Transverse colon (tissue), 4 donors: ENCODE measurements at places on chromosomes 12 and 14. TPM values are rescaled to one million over a fixed set of nuclear protein-coding genes. Genes with fewer than 3 reads are reported as not detected.

EEF1AKMT3 gene
- total RNA-seq = 1.9 TPM

GRCh38 chr12:74689071-74689655 is 151.5 kb downstream of the ATXN7L3B start:
- no peaks in the 10 kb centered on the region for H3K4me1 ChIP-seq
- H3K4me3 ChIP-seq = no peak overlapping the region
- no peak overlapping the region for H3K27ac ChIP-seq
- no peak for DNase-seq
- no peaks in the 10 kb centered on the region for H3K27me3 ChIP-seq
- H3K36me3 ChIP-seq = no peaks in the 10 kb centered on the region

- no peak for DNase-seq
- no peaks in the 10 kb centered on the region for H3K4me1 ChIP-seq
- H3K27me3 ChIP-seq = no peaks in the 10 kb centered on the region
Measured at GRCh38 chr12:130947028-130947613, 6.6 kb upstream of the ADGRD1 start.

- H3K27me3 ChIP-seq = no peaks in the 10 kb centered on the region
- H3K27ac ChIP-seq = peak overlapping the region; percentile 60
- peaks cover 11% of the 10 kb centered on the region for H3K4me1 ChIP-seq
Measured at GRCh38 chr14:91897106-91897701, 29.9 kb upstream of the TC2N start.

GRCh38 chr12:95593266-95593871 is 42.1 kb upstream of the USP44 start:
- H3K27ac ChIP-seq = no peak overlapping the region
- H3K36me3 ChIP-seq = no peaks in the 10 kb centered on the region
- H3K4me3 ChIP-seq = no peak overlapping the region
- no peak for DNase-seq
- H3K27me3 ChIP-seq = no peaks in the 10 kb centered on the region
- H3K4me1 ChIP-seq = no peaks in the 10 kb centered on the region

GRCh38 chr12:116142936-116143898 is 134.3 kb downstream of the MED13L start:
- no peaks in the 10 kb centered on the region for H3K36me3 ChIP-seq
- no peaks in the 10 kb centered on the region for H3K27me3 ChIP-seq
- H3K27ac ChIP-seq = peak overlapping the region; percentile 4
- no peak overlapping the region for H3K4me3 ChIP-seq

SLC2A14 gene
- not detected for total RNA-seq

- no peak for DNase-seq
- H3K27me3 ChIP-seq = no peaks in the 10 kb centered on the region
- no peaks in the 10 kb centered on the region for H3K4me1 ChIP-seq
- no peak overlapping the region for H3K27ac ChIP-seq
Measured at GRCh38 chr12:28709986-28710685, 438.9 kb upstream of the FAR2 start.
